ENCODE measurements at places on chromosomes 5 and 9.

DNA sequence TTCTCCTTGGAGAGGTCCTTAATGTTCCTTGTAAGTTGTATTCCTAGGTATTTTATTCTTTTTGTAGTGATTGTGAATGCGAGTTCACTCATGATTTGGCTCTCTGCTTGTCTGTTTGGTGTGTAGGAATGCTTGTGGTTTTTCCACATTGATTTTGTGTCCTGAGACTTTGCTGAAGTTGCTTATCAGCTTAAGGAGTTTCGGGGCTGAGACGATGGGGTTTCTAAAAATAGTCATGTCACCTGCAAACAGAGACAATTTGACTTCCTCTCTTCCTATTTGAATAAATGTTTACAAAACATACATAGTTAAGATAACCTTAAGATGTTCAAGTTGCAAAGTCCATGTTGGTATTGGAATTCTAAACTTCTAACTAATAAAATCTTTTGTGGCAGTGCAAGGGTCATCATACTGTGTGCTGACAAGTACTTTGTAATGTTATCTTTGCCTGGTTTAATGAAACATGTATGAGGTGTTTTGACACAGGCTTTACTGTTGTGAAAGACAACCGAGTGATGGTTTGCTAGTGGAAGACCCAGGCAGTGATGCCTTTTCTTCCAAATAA, 286.2 kb downstream of the MRPS30 start:
- no peak for DNase-seq

GRCh38 chr9:136584934-136585333, 39.1 kb upstream of the NOTCH1 start:
- no peak for DNase-seq

- DNase-seq = no peak
Observed at GRCh38 chr5:13478831-13479465, 465.5 kb downstream of the DNAH5 start.

DNA sequence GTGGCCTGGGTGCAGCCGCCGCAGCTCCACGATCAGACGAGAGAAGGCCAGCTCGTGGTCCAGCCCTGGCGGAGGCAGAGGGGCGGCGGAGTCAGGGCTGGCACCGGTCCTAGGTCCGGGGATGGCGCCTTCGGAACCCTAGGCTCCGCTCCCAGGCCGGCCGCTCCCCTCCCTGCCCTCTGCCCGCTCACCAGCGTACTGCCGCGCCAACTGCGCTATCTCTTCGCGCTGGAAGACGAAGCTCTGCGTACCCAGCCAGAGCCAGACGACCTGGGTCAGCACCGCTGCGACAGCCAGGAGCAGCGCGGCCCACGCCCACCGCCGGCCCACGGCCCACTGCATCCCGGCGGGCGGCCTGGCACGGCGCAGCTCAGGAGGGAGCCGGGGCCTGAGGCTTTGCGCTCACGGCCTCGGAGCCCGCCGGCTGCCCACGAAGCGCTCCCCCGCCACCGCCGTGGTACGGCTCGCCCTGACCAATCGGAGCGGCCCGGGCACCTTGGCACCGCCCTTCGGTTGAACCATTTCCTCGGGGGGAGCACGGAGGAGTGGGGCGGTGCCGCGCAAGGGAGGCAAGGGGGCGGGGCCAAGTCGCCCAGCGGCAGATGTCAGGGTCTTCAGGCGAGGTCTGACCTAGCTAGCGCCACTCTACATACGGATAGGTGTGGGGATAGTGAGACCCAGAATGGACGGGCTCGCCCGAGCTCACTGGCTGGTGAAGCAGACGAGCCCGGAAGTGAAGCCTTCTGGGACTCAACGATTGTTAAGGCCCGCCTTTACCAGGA, at the start of gene SIGMAR1:
TSS of gene SIGMAR1 (minus strand) at position 432 of the 782 bp plus-strand sequence. CDS start at position 342, 90 bp downstream.
- DNase-seq = peak; percentile 89

- no peak for DNase-seq
Observed at GRCh38 chr5:179969110-179969509, 61.4 kb upstream of the TBC1D9B start.

- DNase-seq = no peak
Observed at GRCh38 chr9:110073356-110073905, 134.5 kb downstream of the C9orf152 start.

DNA sequence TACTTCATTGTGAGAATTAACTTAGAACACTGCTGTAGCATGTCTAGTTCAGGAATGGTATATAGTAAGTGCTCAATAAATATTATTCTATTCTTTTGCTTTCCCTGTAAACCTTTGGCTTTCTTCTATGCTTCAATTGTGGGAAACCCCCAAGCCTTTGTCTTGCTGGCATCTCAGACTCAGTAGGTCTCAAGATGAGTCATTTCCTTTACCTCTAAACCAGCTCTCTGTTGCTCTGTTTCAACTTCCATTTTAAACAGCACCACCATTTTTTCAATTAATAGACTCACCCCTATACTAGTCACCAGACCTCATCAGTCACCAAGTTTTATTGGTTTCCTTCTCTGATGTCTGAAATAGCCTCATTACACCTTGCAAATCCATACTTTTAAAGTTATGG, 43.5 kb downstream of the DMAC1 start:
- no peak for DNase-seq

GRCh38 chr9:1918622-1919021, 96.5 kb upstream of the SMARCA2 start:
- DNase-seq = no peak

- DNase-seq = no peak
Observed at GRCh38 chr5:14181299-14181968, 38.3 kb downstream of the TRIO start.

DNA sequence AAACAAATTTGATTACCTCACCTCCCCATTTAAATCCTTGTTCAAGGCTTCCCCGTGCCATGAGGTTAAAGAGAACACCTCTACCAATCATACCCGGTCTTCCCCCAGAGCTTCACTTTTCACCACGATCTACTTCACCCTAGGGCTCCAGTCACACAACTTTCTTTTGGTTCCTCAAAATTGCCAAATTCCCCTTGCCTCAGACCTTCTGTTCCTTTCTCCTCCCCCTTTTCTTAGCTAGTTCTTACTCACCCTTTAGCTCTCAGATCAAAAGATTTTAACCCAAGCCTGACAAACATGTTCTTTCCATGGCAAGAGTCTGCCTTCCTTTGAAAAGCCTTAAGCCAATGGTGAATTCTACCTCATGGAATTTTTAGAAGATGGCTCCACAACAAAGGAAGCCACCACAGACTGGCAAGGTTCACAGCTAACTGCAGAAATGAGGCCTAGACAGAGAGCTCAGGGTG, 56.7 kb downstream of the MAPKAP1 start:
- peak; percentile 33 for DNase-seq

- no peak for DNase-seq
Observed at GRCh38 chr9:17462869-17463464, 115.9 kb upstream of the SH3GL2 start.

Measured in CD4-positive, alpha-beta T cell treated with Interferon gamma for 1 hour (primary cell).